ENCODE measurements at places on chromosomes 7 and 10.

DNA sequence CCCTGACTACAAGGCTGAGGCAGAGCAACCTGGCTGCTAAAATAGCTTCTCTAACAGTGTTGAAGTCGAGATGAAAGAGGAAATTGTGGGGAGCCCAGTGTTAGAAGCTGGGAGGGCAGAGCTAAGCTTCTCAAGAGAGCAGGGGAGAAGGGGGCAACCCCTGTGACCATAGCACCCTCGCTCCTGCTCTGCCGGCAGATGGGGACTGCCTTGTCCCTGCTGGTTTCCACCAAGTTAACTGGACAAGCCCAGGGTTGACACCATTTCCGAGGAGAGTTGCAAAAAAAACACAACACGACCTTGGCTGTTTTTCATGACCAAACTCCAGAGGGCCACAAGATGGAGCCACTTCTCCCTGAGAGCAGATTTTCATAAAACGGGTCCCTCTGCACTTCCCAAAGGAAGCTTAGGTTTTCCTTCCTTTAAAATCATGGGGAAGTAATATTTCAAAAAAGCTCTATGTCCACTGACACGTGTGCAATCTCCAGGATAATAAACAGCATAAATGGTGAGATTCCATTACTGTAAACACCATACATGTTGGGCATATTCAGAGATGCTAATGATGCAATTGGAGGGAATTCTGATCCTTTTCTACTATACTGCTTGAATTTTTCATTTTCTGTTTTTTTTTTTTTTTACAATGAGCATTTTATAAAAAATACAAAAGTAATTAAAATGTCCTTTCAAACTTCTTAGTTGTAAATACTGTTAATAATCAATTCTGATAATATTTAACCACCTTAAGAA, 140.4 kb downstream of the PIP4K2A start:
- no peak for DNase-seq

GRCh38 chr10:131911451-131911850, 10.6 kb downstream of the PPP2R2D start:
- DNase-seq: no peak

GRCh38 chr7:79494046-79494445, 40.6 kb upstream of the MAGI2 start:
- DNase-seq: no peak

- DNase-seq: peak; percentile 66
Measured at GRCh38 chr7:130008941-130009847, 42.0 kb downstream of the ZC3HC1 start.

DNA sequence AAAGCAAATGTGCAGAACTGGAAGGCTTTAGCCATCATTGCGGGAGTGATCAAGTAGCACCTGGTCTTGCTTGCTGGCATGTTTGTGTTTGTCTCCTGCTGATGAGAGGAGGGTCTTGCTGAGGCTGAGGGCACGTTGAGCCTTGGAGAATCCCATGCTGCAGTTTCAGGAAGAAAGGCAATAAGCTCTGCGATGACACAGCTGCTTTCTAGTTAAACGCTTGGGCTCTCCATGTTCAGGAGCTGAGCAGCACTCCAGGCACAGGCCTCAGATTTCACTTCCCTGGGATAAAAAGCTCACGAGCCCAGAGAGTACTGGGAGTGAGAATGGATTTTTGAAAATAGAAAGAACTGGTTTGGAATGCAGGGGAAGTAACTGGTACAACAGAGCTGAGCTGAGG, 100.8 kb downstream of the LRRC18 start:
- DNase-seq: no peak

DNA sequence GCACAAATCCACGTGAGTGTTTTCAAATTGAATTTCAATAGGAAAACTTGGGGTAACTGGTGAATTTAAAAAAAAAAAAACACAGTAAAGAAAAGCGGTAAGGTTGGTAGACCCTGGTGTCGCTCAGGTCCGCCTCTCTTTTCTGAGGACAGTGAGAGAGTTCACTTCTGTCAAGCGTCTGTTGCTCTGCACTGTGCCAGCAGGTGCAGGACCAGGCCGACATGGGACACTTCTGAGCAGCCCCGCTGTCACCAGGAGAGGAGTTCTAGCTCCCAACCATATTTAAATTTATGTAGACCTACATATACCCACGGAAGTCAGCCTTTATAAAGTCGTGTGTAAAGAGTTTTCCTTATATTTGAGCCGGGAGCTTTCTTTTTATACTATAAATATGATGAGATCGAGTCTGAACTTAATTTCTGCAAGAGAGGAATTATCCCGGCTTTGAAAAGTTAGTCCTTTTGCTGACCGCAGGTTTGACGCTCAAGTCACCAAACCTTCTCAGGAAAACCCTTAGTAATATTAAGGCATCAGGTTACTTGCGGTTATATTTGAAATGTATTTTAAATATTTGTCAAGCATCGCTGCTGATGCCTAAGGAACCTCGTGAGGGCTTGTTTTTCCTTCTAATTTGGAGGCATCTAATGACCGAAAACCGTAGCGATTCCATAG, 531 bp downstream of the IKZF1 start:
- no peak for DNase-seq

GRCh38 chr7:366161-366803, 76.3 kb downstream of the FOXL3 start:
- no peak for DNase-seq

DNA sequence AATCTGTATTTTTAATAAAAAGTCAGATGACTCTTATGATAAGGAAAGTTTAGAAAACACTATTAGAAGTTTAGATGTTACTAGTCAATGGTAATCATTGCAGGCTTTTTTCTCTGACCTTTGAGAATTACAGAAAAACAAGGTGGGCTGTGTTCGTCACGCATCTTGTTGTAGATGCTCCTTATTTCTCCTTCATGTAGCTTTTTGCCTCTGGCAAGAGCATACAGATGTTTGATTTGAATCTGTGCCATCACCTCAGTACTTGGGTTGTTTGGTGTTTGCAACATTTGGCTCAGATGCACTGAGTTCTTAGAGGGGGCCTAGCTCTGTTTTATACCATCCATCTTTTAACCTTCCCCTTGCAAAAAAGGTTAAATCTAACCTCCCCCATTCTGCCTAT, 11.5 kb downstream of the TAS2R16 start:
- DNase-seq: no peak

DNA sequence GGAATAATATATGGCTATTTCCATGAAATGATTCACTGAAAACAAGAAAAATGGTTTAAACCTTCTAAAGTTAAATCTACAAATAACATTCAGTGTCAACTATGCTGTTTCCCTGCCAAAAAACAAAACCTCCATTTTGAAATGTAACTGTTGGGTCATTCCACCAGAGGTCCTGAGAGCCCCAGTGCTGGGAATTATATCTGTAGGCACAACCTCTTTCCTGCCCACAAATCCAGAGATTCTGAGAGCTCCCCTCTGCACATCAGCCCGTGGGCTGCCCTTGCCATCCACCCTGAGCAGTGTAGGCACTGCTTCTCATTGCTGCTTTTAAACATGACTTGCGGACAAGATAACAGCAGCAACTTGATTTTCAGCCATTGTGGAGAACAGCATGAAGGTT, 198.6 kb downstream of the TMEM178B start:
- DNase-seq: no peak

DNA sequence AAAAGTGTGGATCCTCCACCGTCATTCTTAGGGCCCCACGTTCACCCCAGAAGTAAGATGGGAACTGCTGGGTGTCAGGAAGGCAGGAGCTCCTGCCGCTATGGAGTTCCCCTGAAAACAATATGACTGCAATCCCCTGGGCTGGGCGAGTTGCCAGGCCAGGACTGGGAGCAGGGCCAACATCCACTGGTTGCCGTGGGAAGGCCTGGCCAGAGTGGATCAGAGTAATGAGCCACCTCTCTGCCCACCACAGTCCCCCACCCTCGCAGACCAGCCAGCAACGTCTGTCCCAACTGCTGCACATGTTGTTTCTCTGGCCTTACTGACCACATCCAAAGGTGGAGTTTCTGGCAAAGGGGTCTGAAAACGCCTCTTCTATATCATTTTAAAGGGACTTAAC, 86.6 kb downstream of the STRA8 start:
- peak; percentile 66 for DNase-seq

DNA sequence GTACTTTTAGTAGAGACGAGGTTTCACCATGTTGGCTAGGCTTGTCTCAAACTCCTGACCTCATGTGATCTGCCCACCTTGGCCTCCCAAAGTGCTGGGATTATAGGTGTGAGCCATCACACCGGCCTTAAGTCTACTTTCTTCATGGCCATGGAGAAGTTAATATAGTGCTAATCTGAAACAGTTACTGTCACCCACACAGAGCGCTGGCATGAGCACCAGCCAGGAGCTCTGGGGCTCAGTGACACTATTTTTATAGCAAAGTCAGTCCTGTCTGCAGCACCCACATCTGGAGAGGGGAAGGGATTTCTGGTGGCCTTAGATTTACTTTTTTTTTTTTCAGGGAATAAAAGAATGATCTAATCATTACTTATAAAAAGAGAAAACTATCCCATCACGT, 21.3 kb downstream of the DNAJC12 start:
- DNase-seq: no peak

DNA sequence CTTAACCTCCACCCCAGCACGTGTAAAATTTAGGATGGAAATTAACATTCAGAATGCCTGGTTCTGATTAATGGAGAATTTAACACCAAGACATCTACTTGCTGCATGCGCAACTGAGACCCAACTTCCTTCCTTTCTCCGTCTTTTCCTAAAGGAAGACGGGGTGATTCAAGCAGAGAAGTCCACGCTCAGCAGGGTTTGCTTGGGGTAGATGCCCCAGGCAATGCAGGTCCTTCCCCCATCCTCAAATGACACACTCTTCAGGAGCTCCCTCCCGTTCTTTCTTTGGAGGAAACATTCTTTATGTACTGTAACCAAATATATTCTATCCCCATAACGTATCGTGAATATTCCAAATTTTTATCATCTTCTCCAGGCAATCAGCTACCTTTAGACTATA, 47.0 kb downstream of the FAM171A1 start:
- no peak for DNase-seq

DNA sequence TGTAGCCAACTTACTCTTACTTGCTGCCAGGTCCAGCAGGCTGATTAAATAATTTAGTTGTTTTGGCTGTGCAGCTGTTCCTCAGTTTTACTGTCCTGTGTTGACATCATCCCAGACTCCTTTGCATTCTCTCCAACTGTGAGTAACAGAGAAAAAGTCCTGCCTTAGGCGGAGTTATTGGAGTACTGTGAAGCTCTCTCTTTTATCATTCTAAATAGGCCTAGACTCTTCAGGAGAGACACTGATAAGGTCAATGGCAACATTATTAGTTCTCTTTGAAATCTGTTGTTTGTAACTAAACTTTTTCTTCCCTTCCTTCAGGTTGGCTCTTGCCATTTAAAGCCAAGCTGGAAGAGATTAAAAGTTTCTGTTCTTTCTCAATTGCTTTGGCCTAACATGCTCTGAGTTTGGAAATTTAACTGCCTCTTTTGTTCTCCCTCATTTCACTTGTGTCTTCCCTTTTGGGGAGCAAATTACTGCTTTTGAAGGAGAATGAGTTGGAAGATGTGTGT, 215.7 kb upstream of the CSTF2T start:
- no peak for DNase-seq

DNA sequence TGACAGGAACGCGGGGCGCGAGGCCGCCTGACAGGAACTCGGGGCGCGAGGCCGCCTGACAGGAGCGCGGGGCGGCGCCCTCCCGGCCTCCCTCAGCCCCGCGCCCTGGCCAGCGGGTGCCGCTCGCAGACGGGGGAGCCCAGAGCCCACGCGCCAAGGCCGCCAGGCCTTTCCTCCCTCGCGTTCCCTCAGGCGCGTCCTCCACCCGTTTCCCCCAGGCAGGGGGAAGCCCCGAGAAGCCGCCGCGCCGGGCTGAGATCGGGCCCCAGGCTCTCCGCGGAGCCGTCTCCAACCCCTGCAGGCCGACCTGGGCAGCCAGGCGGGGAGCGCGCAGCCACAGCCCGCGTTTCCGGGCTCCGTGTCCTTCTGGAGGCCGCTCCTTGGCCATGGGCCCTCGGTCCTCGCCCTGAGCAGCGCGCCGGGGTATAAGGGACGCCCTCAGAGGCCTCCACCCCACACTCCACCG, 17.7 kb downstream of the PTPRN2 start:
- DNase-seq: no peak

- peak; percentile 14 for DNase-seq
Measured at GRCh38 chr10:115566867-115567266, 473.7 kb downstream of the ATRNL1 start.

DNA sequence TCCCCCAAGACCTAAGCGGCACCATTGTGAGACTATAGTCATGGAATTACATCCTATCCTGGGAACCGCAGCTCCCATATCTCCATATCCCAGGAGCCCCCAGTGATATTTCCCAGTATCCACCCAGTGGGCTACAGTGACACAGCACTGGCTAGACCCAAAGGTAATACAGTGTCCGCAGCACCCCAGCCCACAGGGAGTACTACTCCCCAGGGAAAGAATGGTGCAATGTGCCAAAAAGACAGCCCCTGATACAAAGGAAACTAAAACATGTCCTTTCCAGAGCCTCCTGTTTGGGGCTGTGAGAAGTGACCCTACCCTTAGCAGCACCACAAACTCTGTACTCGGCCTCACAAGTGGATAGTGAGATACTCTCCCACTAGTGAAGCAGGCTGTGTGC, 4.5 kb upstream of the IFIT2 start:
- no peak for DNase-seq

GRCh38 chr10:101052285-101052684, 9.5 kb upstream of the KAZALD1 start:
- no peak for DNase-seq

- no peak for DNase-seq
Measured at GRCh38 chr7:157507987-157508386, 171.2 kb downstream of the DNAJB6 start.

DNA sequence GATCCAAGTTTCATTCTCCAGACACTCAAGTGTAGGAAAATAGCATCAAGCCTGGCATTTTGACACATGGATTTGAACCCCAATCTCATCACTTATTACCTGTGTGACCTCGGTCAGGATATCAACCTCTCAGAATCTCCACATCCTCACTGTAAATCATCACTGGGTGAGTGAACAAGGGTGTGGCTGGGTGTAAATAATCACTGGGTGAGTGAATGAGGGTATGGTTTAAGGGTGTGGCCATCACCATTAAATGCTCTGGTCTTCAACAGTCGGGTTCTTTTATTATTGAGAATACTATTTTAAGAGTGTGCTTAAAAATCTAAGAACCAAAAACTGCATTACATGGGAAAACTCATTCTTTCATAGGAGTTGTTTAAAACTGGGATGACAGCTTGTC, 200.1 kb downstream of the DOCK4 start:
- no peak for DNase-seq

DNA sequence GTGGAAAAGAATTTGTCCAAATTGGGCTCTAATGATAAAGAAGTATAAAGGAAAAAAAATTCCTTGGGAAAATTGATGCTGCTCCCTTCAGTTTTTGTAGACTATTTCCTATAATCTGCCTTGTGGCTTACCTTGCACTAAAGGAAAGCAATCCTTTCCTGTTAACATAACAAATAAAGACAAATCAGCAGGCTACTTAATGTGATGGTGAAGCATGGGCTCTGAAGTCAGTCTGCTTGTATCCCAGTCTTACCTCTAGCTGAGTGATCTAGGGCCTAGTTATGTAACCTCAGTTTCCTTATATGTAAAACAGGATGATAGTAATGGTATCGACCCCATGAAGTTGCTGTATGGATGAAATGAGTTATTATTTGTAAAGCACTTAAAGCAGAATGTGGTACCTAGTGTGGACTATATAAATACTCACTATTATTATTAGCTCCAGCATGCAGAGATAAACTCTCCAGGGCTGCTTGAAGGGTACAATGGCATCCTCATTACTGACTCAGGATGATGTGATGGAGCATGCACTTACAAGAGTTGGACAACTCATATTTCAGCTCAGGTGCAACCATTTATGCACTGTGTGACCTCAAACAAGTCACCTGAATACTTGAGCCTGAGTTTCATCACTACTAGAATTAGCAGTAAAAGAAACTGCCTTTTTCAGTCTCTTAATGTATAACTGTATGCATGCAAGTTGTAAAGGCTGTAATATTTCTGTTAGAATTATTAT, 156.1 kb downstream of the DKK1 start:
- DNase-seq: no peak
